LHCN-M2 (cell line): ENCODE measurements at places on chromosomes 1 and 21. TPM values are rescaled to one million over a fixed set of nuclear protein-coding genes. Genes with fewer than 3 reads are reported as not detected.

- DNase-seq: peak; percentile 11
These were observed 1.9 kb upstream of the MYOC start for GRCh38 chr1:171654201-171654941.

- no peak for DNase-seq
These were observed 149.3 kb downstream of the ADGRL2 start for GRCh38 chr1:81950037-81950436.

- no peak for DNase-seq
These were observed 149.6 kb downstream of the DISC1 start for GRCh38 chr1:231776010-231776756.

Gene SYPL2
- total RNA-seq: 0.06 and 0.34 TPM in 2 replicates

Gene CFHR2
- not detected in 2 replicates for total RNA-seq

- no peak for DNase-seq
These were observed 52.4 kb downstream of the CD2 start for GRCh38 chr1:116806671-116807070.

Gene SLC45A3
- total RNA-seq: 4.1 and 5.6 TPM in 2 replicates

GRCh38 chr1:64458915-64459314 is 11.0 kb upstream of the CACHD1 start:
- DNase-seq: no peak

Gene MYBPH
- total RNA-seq: 2.8 and 13.7 TPM in 2 replicates

GRCh38 chr1:186958520-186958919 is 129.8 kb downstream of the PLA2G4A start:
- DNase-seq: no peak

GRCh38 chr1:101592845-101593244 is 356.0 kb downstream of the S1PR1 start:
- no peak for DNase-seq
